ENCODE measurements at places on chromosomes 5 and 9.
A peak's percentile ranks its signal among the peaks of the same experiment; 100 is the strongest.

DNA sequence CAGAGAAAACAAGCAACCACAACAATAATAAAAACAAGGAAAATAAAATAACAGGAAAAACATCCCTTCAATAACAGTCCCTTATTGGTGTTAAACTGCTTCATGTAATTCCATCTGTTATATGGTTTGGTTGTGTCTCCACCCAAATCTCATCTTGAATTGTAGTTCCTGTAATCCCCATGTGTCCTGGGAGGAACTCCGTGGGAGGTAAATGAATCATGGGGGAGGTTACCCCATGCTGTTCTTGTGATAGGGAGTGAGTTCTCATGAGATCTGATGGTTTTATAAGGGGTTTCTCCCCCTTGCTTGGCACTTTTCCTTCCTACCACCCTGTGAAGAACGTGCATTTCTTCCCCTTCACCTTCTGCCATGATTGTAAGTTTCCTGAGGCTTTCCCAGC, 369.8 kb downstream of the TMEM232 start:
- DNase-seq: no peak

DNA sequence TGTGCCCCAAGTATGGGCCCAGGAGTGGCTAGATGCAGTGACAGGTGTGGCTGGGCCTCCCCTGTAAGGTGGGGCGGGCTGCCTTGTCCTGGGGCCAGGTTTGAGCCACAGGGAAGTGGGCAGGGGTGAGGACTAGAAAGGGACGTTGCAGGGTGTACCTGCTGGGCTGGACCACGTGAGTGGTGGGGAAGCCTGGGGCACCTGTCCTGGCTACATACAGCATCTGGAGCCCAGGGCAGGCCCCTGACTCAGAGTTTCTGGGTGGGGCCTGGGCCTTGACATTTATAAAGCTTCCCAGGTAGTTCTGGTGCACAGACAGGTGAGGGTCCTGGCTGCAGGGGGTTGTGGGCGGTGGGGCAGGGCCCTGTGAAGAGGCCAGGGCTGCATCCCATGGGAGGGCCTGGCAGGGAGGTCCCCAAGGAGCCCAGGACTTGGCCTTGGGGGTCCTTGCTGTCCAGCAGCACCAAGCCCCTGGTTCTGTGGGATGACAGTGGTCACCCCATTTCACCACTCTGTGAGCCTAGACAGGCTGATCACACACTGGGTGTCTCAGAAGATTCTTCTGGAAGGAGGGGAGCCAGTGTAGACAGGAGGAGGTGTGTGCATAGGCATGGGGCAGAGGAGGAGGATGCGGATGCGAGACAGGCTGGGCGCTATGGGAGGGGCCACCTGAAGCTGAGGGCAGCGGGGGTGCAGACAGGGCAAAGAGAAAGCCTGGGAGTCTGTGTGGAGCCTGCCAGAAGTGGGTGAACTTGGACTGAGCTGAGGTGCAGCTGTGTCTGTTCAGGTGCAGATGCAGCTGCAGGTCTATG, 94.0 kb downstream of the PHF2 start:
- peak; percentile 33 for DNase-seq

DNA sequence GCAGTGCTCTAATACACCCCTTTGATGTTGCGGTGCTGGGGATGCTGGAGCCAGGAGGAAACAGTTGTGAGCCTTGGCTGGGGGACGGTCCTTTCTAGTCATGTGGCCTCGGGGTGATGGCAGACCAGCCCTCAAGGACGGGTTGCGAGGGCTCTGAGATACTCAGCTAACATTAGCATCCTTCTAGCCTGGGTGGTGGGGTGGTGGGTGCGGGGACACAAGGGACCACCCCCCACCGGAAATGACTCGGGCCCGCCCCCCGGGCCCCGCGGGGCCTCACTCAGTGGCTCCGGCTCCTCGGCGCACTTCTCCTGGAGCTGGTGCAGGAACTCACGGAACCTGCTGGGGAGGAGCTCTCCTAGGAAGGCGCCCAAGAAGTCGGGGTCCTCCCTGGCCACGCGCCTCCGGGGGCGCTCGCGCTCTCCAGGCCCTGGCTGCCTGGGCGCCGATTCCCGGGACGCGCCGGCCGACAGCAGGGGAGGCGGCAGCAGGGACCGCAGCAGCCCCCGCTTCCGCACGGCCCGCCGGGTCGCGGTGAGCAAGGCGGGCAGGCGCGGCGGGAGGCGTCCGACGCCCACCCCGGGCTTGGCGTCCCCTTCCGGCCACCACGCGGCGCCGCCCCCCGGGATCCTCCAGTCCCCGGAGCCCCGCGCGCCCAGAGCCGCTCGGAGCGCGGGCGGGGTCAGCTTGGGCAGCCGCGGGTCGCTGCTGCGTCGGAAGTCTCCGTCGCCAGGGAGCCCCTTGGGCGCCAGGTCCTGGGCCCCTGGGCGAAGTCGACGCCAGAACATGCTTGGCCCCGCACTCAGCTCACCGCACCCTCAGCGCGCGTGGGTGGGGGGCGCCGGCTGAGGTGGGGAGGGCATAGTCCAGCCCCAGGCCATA, 873 bp downstream of the C9orf50 start:
- DNase-seq: no peak

DNA sequence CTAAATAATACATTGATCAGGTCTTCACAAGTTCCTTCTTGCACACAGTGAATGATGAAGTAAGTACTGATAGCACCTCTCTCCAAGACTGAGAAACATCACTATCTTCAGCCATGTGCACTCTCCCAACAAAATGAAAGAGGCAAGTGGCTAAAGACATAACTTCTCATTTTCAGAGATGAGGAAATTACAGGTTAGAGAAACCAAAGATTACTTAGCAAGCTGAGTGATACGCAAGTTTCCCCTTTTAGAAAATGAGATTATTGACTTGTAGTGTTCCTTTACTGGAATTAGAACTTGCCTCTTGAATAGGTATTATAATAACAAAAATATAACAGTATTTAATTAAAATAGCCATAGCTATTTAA, 21.6 kb downstream of the CEMIP2 start:
- DNase-seq: no peak

- DNase-seq: no peak
These were observed 9.3 kb downstream of the SLC46A2 start for GRCh38 chr9:112881331-112881730.

DNA sequence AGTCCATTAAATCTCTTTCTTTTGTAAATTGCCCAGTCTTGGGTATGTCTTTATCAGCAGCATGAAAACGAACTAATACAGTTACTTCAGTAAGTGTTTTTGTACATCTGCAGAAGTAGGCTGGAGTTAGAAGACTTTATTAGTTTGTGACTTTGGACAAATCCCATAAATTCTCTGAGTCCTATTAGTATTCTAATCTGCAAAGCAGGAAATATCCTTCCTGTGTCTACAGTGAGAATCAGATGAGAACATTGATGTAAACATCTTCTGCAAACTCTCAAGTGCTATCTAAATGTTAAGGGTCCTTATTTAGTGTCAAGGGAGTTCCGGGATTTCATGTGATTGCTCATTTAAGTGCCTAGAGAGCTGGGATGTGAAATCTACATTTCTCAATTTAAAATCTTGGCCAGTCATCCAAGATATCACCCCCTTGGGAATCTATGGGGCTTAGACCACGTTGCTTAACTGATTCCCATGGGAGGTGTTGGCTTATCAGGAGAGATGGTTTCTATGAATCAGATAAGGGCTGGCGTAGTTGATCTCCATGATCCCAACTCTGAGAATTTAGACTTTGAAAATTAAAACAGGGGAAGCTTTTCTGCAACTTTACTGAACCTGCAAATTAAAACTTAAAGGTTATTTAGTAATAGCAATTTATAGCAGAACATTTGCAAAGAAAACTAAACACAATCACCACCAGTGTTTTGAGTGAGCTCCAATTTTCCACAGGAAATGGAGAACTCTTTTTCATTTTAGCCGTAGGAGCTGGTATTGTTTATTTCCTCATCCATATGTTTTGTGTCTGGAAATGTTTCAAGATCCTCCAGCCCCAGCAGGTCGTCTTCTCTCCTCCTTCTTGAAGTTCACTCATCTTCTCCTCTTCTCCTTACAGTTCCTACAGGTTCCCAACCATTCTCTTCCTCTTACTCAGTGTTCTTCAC, 241.6 kb upstream of the CD180 start:
- no peak for DNase-seq

DNA sequence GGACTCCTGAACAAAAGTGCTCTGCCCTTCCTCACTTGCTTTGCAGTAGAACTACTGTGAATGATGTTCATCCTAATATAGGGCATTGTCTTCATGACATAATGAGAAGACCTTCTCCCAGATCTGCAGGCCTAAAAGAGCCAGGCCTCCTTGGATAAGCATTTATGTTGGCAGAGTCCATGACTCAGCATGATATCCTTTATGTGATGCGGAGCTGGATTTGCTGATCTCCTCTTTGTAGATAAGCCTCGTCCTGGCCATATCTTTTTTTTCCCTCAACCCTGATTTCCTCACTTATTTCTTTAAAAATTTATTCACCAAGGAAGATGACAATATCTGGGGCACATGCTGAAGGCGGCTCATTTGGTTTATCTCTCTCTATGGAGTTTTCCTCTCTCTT, 62.4 kb upstream of the TAS2R1 start:
- DNase-seq: no peak

DNA sequence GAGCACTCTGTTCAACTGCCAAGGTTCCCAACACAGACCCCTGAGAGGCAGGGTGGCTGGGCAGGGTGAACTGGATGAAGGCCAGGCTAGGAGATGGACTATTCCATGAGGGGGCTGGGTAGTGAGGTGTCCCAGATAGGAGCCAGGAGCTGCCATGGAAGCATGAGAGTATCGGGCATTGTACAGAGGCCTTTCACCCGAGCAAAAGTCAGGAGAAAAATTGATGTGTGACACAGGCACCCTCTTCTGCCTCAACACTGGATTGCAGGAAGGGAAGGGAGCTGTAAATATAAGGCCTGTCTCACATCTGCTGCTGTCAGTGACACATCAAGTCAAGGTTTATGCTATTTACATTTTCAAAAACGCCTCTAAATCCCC, 74.6 kb downstream of the UBAP1 start:
- no peak for DNase-seq

- no peak for DNase-seq
These were observed 75.9 kb upstream of the SEMA6A start for GRCh38 chr5:116650544-116650943.

GRCh38 chr9:91790917-91791316, 159.1 kb downstream of the ROR2 start:
- DNase-seq: no peak

- DNase-seq: no peak
These were observed 764.2 kb upstream of the ZNF608 start for GRCh38 chr5:125510651-125511050.

DNA sequence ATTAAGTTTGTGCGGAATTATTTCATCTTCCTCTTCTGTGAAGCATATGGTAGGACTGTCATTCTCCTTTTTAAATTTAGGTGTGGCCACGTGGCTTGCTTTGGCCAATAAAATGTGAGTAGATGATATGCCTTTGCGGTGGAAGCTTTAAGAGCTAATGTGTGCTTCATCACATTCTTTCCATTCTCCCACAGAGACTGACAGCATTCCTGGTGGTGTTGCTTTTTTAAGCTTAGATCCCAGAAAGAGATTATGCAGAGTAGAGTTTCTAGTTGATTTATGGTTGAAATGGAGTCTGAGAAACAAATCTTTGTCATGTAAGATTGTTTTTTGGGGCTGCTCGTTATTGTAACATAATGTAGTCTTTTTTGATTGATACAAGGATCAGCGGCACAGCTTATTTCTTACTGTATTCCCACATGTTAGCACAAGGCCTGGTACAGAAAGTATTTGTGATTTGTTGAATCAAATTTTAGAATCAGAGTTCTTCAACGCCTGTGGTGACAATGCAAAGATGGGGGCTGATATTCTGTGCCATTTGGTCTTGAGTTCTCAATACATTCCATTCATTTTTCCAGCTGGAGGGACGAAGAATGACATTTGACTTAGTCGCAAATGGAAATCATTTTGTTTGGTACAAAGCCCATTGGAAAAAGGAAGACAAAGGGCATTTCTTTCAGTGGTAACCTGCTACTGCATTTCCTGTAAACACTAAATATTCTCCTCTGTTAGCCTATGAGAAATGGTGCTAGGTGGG, 209.9 kb upstream of the VLDLR start:
- no peak for DNase-seq

Data from activated CD4-positive, alpha-beta T cell treated with anti-CD3 and anti-CD28 coated beads for 48 hours (primary cell).